Renal cortex interstitium (tissue), 15 donors: ENCODE measurements at places on chromosomes 12 and 14. TPM values are rescaled to one million over a fixed set of nuclear protein-coding genes. Genes with fewer than 3 reads are reported as not detected.

GRCh38 chr12:89729946-89730459 is 21.4 kb upstream of the ATP2B1 start:
- DNase-seq, result no peak

DNA sequence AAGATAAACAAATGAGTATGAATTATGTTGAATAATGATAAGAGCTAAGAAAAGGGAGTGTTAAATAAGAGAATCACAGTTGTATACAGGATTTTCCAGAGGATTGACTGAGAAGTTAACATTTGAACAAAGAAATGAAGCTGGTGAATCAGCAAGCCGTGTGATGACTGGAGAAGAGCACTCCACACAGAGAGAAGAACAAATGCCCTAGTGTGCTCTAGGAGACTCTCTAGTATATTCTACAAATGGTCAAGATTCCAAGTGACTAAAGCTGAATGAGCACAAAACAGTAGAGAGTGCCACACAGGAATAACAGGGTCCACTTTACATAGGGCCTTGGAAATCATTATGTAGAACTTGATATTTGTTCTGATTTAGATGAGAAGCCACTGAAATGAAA is 587.1 kb upstream of the ATXN7L3B start:
- DNase-seq, result no peak

DNA sequence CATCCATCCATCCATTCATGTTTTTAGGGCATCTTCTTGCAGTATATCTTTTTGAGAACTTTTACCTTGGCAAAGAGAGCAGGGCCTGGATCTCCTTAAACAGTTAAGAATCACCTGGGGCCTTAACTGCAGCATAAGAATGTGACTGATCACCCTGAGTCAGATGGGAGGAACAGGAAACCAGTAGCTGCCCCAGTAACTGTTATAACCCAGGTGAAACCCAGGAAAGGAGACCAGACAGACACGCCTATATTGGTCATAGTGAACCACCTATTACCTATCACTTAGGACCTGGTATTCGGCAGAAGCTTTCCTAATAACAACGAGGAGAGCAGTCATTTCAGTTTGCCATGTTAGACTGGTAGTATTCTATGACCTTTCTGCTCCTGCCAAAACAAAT is 43.4 kb upstream of the NR2C1 start:
- DNase-seq, result no peak

DNA sequence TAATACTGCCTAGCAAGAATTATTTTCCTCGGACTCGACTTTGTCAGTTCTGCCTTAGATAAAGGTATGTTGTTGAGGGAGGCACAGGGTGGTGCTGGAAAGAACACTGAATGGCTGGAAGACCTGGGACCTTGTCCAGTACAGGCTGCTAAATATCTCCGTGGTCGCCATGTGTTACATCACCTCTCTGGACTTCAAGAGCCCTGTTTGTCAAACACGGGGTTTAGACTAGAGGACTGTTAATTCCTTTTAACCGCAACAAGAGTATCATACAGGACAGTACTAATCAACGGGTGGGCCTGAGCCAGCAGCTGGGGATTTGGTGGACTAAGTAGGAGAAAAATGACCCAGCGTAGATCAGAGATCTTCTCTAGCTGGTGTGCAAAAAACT is 476.3 kb downstream of the LRIG3 start:
- no peak for DNase-seq

GRCh38 chr12:101775816-101776215 is 36.6 kb upstream of the SYCP3 start:
- DNase-seq, result no peak

- DNase-seq, result no peak
These were observed 46.1 kb downstream of the FRMD6 start for GRCh38 chr14:51697848-51698247.

DNA sequence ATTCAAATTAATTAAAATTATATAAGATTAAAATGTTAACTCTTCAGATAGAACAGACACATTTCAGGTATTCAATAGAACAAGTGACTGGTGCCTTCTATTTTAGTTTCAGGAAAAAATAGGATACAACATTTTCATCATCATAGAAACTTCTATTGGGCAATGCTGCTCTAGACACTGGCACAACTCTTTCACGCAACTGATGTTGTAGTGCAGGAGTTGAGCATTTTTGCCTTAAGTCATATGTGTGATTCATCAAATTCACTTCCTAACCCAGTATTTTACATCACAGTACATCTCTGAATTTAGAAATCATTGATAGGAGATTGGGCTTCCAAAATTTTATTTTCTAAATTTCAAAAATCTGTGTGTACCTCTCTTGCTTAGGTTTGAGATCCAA is 215.4 kb upstream of the DIO2 start:
- no peak for DNase-seq

- no peak for DNase-seq
These were observed 158.0 kb downstream of the ETV6 start for GRCh38 chr12:11807458-11807857.

DNA sequence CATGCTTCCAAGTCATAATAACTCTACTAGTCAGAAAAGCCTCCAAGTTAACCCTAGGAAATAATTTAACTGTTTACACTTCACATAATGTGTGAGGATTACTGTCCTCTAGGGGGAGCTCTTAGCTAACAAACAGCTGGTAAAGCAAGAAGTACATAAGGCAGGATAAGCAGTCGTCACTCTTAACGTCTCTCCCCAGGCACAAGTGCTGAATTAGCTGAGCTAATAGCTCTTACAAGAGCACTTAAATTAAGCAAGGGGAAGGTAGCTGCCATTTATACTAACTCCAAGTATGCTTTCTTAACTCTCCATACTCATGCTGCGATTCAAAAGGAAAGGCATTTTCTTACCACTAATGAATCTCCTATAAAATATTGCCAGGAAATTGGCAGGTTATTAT is 79.3 kb upstream of the TSPAN11 start:
- no peak for DNase-seq

DNA sequence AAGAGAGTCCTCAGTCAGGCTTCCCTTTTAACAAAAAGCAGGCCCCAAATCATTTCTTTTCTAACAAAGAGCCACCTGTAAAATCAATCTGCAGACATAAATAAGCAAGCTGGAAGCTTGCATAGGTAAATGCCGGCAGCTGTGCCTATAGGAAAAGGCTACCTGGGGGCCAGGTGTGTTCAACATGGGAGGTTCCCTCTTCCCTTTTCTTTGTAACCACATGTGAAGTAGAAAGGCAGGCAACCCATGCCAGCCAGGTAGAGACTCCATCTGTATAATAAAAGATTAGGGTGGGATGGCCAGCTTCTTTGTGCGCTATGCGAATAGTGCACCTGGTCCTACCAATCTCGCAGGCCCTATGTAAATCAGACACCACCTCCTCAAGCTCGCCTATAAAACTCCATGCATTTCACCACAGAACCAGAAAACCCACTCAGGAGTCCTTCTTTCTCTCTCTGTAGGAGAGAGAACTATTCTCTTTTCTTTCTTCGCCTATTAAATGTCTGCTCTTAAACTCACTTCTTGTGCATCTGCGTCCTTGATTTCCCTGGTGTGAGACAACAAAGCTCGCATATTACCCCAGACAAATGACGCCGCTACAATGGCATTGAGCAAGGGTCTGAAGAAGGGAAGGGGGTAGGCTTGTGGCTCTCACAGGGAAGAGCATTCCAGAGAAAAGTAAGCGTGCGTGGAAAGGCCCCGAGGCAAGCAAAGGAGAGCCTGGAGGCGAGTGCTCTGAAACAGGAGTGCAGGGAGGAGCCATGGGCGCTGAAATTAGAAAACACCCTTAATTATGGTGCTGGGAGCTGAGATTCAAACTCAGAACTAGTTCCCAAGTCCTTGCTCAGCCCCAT is 67.2 kb downstream of the TTC9 start:
- DNase-seq, result no peak

- no peak for DNase-seq
These were observed 5.1 kb downstream of the ERBB3 start for GRCh38 chr12:56084958-56085543.

The RIPK3 gene
- polyA plus RNA-seq, result 2.5 TPM

The SCN8A gene
- polyA plus RNA-seq, result 2.0 TPM
